ENCODE measurements at places on chromosomes 6 and 20. TPM values are rescaled to one million over a fixed set of nuclear protein-coding genes. Genes with fewer than 3 reads are reported as not detected.

GRCh38 chr6:113669606-113670005 lies 187.5 kb upstream of the MARCKS start:
- no peak for DNase-seq

- no peak for DNase-seq
Observed at GRCh38 chr6:40852779-40853373, 186.1 kb downstream of the UNC5CL start.

DNA sequence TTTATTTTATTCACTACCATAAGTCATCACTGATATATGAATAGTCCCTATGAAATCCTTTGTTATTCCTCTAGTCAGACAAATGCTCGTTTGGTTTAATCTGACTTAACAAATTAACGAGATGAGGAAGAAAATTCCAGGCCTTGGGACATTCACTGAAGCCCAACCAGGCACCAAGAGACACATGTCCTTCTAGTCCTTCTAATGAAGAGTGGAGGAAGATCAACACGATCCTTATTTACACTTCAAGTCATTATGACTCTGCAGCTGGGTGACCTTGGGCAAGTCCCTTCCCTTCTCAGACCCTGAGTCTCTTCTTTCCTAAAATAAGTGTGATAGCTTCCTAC lies 117.5 kb downstream of the CEBPB start:
- DNase-seq = no peak

GRCh38 chr6:126267626-126268025 lies 72.3 kb upstream of the CENPW start:
- DNase-seq = no peak

DNA sequence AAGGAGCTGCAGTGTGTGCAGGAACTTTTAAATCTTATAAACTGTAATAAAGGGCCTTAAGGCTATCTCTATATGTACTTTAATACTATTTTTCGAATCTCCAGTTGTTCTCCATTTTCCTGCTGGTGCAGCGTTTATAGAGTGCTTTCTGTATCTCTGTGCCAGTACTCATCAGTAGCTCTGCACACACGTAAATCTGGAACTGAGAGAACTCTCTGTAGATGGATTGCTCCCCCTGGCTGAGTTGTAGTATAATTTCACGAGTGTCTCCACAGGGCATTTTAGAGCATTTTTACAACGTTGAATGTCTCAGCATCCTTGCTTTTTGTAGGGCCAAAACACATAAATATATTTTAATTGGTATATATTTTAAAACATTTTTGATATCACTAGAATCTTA lies 256.5 kb downstream of the TRDN start:
- DNase-seq = no peak

DNA sequence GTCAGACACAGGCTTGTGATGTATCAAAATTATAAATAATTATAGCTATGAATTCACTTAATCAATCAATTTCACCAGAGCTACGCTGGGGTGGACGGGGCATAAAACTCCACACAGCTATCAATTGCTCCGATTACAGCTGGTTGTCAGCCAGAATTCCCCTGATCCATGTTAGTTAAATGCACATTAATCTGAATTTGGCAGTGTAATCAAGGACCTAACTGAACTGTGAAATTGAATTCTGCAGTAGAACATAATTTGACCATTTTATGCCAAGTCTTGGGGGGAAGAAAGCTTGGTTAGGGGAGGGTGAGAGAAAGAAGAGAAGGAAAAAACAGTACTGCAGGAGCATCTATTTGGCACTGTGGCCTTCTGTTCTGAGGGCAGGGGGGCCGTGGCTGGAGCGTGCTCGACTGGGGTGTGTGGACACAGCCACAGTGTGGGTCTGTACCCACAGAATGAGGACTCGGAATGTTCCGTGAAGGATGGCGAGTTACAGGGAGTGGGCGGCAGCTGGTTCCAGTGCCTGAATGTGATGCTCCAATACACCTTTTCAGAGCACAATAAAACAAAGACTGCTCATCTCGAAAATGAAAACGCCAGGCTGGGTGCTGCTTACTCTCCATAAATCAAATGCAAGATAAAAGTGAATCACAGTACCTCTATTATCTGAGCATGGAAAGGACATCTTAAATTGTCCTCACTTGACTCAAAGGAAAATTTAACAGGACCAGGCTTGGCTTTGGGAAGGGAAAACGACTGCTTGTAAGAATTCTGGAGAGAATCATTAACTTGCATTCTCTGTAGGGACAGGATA lies 59.2 kb downstream of the LAMP5 start:
- DNase-seq = no peak

CST9L gene
- not detected for polyA plus RNA-seq

DNA sequence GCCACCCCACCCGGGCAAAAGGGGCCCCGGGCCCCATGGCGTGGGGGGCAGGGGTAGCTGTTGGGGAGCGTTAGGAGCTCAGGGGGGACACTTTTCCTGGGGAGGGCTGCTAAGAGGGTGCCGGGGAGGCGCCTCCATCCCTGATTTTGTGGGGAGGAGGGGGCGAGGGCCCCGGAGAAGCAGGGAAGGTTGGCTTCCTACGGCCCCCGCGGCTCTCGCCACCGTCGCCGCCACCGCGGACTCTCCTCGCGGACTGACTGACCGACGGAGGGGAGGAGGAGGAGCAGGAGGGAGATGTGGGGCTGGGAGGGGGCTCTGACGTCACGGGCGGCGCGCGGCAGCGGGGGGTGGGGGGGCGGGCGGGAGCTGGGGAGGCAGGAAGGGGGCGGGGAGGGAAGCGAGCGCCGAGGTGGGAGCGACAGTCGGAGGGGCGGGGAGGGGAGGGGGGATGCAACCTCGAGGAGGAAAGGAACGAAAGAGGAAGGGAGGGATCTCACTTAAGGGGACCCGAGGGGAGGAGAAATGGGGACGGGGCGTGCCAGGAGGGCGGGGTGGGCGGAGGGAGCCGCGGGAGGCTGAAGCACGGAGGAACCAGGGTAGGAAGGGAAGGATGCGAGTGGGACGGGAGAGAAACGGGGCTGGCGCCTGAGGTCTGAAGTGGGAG lies 5.1 kb downstream of the GABBR1 start:
- peak; percentile 68 for DNase-seq

DNA sequence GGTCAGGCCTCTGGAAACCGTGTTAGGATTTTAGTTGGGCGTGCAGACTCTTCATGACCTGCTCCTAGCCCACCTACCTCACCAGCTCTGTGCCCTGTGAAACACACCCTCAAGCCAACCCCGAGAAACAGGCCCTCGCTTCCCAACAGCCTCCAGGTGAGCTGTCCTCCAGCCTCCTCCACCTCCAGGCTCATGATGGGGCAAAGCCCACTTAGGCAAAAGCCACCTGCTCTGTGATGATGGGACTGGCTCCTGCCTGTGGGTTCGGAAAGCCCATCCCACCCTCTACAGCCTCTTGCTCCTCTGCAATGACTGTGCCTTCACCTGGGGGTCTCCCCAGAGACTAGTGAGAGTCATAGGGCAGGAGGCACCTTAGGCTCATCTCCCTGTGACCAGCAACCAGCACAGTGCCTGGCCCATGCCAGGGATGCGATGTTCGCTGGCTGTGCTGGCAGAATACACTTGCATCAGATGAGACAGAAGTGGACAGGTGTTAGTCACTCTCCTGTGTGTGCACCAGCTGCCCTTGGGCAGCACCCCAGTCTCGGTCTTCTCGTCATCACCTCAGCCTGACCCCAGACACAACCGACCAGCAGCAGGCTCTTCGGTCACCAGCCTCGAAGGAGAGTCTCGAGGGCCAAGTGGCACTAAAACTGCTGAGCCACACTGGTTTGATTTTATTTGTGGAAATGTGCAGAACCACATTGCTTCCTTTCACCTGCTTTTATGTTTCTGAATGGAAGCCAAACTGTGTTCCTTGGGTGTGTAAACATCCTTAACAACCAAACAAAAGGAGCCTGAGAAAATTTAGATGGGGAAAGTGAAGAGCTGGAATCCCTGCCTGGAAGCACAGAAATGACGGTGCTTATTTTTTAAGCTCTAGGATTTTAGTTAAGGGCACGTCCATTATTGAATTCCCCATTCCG lies 10.7 kb downstream of the PXDC1 start:
- DNase-seq = no peak

GRCh38 chr6:110053395-110054240 lies 75.5 kb downstream of the GPR6 start:
- DNase-seq = peak; percentile 24

C2 gene
- polyA plus RNA-seq = 1.9 TPM

MRPS18B gene
- polyA plus RNA-seq = 56.6 TPM

DNA sequence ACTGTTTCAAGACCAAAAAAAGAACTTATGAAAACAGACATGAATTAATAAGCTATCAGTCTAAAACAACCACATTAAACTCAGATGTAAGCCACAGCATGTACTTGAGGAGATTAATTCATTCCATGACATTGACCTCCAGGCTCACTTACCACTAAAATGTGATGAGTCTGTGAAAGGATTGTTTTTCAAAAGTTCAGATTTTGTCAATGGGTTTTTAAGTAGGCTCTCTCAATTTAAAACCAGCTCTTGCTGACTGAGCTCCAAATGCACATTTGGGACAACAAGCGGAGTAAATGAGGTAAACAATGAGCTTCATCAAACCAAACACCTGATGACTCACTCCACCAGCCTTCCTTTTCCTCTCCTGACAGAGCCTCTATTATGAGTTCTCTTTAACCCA lies 197.0 kb downstream of the SIM1 start:
- DNase-seq = no peak

CST5 gene
- not detected for polyA plus RNA-seq

GRCh38 chr20:38889792-38890496 lies 36.3 kb upstream of the FAM83D start:
- DNase-seq = no peak
